ENCODE measurements at places on chromosomes 12 and 14. TPM values are rescaled to one million over a fixed set of nuclear protein-coding genes. Genes with fewer than 3 reads are reported as not detected.

ACOT6 gene
- total RNA-seq = not detected

TAS2R9 gene
- total RNA-seq = not detected

SEL1L gene
- total RNA-seq = 67.4 TPM

ARF3 gene
- 37.9 TPM for total RNA-seq

GPR84 gene
- 1.5 TPM for total RNA-seq

RNASE1 gene
- total RNA-seq = 773 TPM

SLC25A47 gene
- total RNA-seq = 0.12 TPM

JPH4 gene
- total RNA-seq = 3.1 TPM

TSPAN8 gene
- total RNA-seq = 7.1 TPM

CCDC177 gene
- not detected for total RNA-seq
